Kidney capillary endothelial cell (primary cell): ENCODE measurements at places on chromosomes 4 and X.

DNA sequence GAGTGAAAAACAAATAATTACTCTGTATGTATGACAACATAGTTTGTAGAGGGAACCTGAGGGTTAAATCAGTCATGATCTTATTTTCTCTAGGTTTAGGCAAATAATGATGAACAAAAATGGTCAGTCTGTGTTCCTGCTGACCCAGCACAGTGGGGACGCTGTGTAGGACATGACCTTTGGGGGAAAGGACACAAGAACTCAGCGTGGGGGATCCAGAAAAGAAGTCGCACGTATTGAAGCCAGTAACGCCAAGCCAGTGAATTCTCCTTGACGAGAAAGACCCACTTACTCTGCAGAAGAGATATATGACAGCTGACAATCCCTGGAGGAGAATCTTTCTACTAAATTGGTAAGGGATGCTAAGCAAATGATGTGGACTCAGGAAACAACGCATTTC is 36.6 kb downstream of the HELT start:
- DNase-seq, result no peak

GRCh38 chrX:149819371-149819770 is 37.6 kb downstream of the MAGEA9 start:
- no peak for DNase-seq

DNA sequence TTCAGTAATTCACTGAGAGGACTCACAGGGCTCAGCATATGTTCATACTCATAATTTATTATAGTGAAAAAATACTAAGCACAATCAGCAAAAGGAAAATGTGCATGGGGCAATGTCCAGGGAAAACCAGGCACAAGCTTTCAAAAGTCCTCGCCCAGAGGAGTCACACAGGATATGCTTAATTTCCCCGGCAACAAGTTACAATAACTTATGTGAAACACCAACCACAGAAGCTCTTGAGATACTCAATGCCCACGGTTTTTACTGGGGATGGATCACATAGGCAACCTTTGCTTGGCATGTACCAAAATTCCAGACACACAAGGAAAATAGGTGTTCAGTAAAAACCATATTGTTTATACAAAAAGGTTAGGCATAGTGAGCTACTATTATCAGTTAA is 38.5 kb upstream of the STPG2 start:
- peak; percentile 8 for DNase-seq

DNA sequence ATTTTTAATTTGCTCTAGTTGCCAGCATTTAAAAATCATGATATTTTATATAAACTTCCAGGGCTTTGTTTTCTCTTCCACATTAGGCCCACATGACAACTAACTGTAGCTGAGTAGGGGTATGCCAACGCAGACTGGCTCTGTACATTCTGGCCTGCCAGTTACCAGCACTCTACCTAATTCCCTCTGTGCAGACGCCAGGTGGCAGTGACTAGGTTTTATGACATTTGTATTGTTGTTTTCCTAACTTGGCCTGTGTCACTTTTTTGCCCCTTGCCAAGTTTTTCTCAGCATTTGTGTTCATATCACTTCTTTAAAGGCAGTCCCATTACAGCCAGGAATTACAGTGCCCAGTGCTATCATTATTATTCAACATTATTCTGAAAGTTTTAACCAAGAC is 347.5 kb downstream of the NKX6-1 start:
- no peak for DNase-seq
